ENCODE measurements at places on chromosomes 5 and 9.

GRCh38 chr5:127375124-127375523 is 84.5 kb downstream of the MEGF10 start:
- no peak for DNase-seq

DNA sequence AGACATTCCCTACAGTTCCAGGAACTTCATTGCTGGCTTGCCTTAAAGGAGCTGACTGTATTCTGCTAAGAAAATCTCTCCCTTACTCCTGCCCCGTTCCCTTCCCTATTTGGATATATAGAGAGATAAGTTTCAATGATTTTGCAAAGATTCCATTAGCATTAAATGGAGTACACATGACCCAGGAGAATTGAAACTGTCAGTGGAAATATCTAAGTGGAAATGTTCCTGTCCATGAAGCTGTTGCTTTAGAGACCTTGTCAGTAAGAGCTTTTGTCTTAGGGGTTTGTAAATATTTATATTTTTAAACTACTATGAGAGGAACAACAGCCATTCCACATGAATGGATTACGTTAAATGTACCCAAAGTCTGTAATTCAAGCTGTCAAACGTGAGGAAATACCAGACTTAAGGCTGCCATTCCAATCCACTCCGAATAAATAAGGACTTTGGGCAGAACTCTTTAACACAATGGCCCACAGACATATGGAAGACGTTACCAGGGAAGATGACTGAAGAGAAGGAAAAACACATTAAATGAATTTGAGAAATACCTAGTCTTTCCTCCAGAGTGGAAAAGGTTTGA is 387.1 kb upstream of the PAPPA start:
- no peak for DNase-seq

DNA sequence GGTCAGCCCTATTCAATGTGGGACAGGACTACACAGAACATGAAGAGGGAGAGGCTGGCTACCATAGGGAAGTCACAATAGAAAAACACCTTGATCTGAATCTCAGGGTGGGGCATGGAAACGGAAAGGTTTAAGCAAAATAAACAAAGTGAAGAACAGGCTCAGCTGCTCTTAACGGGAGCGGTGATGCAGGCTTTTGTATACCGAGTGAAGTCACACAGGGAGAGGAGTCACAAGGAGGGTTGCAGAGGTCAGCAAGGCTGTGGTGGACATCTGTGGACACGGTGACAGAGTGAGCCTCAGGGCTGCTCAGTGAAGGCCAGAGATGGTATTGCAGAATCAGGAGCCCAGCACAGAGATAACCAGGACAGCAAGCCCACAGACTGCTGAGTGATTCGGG is 30.6 kb upstream of the SEMA4D start:
- no peak for DNase-seq

DNA sequence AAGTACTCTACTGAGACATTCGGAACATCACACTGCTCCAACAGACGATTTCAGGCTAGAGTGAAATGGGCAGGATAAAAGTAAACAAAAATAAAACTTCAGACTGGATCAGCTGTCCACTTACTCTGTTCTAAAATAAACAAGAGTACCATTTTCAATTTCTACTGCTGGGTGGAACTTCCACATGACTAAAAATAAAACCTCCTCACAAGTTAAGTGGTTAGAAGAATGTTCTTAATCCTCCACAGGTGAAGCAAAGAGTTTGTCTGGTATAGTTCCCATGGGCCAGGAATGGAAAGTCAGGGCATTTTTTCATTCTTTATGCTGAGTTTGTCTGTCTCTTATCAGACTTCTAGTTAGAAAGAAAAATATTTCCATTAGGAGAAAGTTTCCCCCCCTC is 15.7 kb downstream of the NUDT12 start:
- no peak for DNase-seq

DNA sequence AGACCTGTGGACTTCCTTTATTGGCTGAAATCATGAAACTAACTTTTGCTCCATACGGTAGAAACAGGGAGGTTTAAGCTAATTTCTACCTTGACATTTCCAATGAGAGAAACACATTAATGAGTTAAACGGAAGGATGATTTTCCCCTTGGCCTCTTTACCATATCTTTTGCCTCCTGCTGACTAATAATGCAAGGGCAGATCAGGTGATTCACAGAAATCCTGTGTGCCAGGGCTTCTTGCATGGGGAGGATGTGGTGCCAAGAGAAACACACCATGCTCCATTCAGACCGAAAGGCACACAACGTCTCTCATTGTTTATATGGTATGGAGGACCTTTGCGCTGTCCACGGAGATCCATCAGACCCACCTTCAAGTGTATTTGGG is 17.4 kb upstream of the PRLR start:
- DNase-seq = no peak

DNA sequence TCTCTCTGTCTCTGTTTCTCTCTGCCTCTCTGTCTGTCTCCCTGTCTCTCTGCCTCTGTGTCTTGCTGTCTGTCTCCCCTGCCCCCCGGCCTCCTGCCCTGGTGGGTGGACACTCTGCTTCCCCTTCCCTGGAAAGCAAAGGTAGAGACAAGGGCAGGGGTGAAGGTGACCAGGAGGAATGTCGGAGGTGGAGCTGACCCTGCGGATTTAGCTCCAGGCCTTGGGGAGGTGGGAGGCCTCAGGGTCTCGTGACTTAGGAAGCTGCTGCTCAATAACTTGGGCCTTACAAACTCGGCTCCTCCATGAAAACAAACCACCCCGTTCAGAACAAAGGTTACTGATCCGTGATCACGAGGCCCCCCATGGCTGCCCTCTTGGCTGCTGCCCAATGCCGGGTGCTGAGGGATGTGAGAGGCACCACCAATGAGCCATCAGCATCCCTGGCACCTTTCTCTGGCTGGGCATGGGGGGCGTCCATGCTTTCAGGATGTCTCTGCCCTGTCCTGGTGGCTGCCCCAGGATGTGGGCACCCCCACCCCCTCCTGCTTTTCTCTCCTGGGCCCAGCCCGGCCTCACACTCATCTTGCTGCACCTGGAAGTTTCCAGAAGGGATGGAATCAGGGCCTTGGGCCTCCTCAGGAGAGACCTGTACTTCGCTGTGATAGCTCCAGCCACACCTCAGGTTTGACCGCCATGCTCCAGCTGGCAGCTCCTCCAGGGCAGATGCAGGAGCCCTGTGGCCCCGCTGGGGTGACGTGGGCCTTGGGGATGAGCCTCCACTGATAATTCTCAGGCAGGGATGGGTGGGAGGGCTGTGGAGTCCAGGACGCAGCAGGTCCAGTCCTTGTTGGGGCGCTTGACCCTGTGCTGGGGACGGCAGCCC is 14.8 kb upstream of the SLC6A19 start:
- no peak for DNase-seq

DNA sequence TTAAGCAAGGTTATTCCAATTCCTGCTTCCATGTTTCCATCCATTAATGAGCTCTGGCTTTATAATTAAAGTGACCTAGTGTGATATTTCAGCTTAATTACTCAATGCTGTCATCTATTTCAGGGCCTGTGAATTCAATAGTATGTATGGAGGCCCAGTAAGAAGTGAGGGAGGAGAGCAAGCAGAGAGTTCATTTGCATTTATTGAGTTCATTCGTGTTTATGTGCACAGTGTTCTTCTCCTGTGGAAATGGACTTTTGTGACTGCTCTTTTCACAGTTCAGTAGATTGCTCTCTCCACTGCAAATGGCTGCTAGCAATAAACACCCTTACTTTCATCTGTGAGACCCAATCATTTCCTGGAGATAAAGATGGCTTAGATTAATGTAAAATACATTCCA is 130.9 kb downstream of the CEMIP2 start:
- no peak for DNase-seq

DNA sequence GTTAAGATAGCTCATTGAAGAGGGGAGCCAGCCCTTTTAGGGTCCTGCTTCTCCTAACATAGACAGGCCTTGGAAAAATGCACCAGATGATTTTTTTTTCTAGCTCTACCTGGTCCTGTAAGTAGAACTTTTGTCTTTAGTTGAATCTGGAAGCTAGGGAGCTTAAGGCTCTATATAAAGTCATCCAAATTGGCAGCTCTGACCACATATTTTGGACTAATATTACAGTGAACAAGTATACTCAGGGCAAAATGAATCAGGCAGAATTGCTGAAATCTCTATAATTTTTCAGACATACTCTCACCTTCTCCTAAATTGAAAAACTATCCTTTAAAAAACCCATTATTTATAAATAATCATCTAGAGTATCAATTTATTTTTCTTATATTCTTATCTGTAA is 375.6 kb downstream of the OSTF1 start:
- no peak for DNase-seq

DNA sequence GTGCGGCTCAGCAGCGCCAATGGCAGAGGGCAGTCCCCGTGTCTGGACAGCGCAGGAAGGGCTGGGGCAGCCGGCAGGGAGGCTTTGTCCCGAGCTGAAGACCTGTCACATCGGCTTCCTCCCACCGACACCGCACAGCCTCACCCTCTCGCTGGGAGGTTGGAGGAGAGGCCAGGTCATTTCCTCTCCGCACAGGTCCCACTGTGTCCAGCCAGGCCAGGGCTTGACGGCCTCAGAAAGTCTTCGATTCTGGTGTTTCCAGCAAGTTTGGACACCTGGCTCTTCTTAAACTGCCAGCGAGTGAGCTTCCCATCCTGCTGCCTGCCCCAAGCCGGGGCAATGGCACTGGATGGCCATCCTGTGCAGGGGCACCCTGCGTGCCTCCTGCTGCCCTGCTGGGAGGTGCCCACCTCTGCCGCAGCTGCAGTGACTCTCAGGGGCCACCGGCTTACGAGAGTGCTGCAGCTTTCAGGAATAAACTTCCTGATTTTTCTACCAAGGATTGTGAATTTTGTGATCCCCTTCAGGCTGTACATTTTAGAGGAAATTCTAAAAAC is 33.9 kb downstream of the AHRR start:
- no peak for DNase-seq

DNA sequence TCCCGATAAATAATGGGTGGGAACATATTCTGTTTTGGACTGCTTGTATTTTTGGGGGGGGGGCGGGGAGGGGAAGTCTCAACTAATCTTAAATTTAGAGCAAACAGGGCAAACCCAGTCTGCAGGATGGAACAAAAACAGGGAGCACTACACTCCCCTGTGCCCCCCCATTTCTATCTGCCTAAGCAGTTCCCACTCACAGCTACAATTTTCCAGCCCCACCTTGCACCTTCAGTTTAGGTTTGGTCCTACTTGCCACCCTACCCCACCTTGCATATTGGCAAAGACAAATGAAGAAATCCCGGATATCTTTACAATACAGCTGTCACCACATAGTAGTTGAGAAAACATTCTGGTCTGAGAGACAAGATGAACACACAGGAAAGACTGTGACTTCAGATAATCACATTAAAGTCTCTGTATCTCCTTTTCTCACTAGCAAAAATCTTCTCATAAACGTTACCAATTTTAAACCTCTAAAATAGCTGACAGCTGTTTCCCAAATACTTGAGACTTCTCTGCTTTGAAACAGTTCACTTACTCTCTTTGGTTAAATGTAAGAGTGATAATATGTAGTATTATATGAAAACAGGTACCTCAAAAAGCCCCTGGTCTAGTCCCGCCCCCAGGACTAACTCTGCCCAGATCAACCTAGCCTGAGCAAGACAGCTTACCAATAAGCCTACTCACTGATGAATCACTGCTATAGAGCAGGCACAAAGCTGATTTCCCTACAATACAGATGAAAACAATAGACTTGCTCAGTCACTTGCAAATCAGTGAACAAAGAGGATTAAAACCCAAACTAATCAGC is 5.2 kb upstream of the RAPGEF6 start:
- DNase-seq = peak; percentile 67

DNA sequence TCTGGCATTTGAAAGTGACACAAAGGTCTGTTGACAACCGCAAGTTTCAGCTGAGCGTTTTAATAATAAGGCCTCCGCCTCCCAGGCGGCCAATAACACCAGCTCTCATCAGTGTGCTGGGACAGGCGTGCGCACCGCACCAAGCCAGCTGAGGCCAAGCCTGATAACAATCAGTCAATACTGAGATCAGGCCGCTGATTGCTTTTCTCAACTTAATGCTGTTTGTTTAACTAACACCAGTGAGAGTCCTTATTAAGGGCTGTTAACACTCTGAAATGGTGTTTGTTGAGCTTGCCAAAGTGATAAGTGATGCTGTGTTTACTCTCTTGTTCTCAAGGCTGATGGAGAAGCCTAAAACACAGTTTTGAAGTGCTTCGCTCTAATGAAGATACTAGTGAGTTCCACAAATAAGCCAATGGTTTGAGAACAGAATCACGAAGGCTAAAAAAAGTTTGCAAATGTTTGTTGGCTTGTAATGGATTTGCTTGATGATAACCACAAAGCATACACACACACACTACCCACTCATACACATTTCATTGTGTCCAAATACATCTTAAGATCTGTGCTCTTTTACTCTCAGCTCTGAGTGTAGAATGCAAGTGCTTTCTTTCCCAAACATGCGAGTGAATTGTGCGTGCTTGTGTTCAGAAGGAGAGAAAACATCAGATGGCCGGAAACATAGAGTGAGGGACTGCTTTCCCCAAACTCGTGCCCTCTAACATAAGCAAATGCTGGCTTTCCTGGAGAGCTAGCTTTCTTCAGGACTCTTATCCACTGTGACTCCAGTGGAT is 330.4 kb upstream of the KLF4 start:
- no peak for DNase-seq

DNA sequence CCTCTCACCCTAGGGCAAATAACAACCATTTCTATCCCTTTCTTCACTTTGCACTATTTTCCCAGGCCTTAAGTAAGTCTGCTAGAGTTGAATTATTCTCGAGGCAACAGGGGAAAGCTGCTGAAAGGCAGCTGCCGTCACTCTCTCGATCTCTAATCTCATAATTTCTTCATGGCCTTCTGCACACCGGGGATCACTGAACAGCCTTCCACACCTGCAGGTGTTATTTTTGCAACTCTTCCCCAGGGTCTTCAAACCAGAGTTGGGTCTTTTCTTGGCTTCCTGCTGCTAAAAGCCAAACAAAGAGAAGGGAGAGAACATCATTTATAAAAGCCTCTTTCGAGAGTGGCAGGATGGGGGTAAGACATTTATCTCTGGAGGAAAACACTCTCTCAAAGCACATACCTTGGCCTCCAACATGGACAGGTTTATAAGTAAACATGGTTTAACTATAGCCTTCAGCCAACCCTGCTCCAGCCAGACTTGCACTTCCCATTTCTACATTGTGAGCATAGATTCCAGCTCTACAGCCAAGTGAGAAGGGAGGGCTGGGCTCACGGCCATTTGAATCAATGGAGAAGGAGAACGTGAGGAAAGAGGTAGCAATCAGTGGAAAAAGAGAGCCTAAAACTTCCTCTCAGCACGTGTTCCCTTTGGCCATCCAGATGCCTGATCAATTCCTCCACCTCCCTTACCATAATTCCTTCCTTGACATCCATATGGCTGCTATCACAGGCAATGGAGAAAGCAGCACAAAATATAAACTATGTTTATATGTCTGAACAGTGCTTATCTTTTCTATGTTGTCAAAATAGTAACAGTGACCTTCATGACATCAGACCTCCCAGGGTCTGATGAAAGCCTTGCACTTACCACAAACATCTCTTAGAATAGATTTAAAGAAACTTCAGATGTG is 464.9 kb downstream of the TLE1 start:
- no peak for DNase-seq

- DNase-seq = no peak
These were observed 48.4 kb downstream of the ANKRD33B start for GRCh38 chr5:10612251-10612650.

- DNase-seq = no peak
These were observed 11.5 kb downstream of the CCDC152 start for GRCh38 chr5:42768106-42768504.

- peak; percentile 17 for DNase-seq
These were observed 705 bp downstream of the SEPTIN8 start for GRCh38 chr5:132776131-132776937.
